ENCODE measurements at places on chromosomes 12 and 14.

DNA sequence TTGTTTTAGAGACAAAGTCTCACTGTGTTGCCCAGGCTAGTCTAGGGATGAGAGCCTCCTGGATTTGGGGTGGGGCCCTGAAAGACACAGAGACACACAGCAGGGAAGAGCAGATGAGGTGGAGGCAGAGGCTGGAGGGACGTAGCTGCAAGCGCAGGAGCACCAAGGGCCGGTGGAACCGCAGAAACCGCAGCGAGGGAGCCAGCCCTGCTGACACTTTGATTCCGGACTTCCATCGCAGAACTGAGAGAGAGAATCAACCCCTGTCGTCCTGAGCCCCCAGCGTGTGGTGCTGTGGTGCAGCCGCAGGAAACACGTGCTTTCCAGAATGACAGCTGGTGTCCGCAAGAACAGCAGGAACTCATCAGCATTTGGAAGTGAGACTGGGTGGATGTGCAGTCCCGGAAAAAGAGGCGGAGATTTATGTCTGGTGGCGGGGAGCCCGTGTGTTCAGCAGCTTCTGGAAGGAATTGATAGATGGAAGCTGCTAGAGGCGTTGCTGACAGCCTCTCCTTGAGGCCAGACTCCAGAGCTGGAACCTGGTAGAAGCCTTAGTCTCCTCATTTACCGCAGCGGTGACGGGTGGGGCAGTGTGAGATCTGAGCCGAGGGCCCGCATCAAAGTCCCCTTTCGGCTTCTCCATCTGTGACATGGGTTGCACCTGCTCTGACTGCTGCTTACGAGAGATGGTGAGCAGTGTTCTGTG is 21.9 kb upstream of the KLC1 start:
- DNase-seq: peak; percentile 88

GRCh38 chr14:66944872-66945271 is 244.4 kb upstream of the GARIN2 start:
- no peak for DNase-seq

GRCh38 chr14:104650981-104651875 is 38.2 kb upstream of the INF2 start:
- no peak for DNase-seq

DNA sequence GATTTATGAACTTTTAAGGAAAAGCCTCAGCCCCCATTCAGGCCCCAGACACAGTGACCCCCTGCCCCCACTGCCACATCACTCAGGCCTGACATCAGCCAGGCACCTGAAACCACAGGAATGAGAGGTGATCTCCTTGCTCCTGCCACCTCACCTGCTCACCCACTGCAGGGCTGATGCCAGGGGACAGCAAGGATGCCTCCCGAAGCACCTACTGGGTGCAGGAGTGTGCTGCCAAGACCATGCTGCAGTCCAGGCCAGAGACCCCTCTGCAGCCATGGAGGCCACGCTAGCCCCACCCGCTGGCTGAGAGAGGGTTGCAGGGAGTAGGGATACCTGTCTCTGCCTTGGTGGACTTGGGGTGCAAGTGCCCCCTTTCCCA is 18.6 kb upstream of the KRT7 start:
- no peak for DNase-seq

GRCh38 chr12:123813349-123813748 is 51.2 kb downstream of the DNAH10 start:
- no peak for DNase-seq

DNA sequence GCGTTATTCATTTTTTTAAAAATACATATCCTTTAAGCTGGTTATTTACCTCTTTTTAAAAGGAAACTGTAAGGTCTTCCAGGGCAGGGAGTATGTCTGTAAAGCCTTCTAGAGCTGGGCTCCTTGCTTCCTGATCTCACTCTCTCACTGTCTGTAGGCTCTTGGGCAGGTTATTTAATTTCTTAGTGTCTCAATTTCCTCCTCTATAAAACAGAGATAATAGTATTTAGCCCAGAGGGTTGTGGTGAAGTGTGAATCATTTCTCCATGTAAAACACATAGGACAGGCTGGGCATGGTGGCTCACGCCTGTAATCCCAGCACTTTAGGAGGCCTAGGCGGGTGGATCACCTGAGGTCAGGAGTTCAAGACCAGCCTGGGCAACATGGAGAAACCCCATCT is 25.9 kb upstream of the LTA4H start:
- no peak for DNase-seq

GRCh38 chr12:124917841-124918621 is 3.6 kb upstream of the UBC start:
- no peak for DNase-seq

GRCh38 chr12:76586764-76587395 is 27.3 kb upstream of the OSBPL8 start:
- DNase-seq: no peak

DNA sequence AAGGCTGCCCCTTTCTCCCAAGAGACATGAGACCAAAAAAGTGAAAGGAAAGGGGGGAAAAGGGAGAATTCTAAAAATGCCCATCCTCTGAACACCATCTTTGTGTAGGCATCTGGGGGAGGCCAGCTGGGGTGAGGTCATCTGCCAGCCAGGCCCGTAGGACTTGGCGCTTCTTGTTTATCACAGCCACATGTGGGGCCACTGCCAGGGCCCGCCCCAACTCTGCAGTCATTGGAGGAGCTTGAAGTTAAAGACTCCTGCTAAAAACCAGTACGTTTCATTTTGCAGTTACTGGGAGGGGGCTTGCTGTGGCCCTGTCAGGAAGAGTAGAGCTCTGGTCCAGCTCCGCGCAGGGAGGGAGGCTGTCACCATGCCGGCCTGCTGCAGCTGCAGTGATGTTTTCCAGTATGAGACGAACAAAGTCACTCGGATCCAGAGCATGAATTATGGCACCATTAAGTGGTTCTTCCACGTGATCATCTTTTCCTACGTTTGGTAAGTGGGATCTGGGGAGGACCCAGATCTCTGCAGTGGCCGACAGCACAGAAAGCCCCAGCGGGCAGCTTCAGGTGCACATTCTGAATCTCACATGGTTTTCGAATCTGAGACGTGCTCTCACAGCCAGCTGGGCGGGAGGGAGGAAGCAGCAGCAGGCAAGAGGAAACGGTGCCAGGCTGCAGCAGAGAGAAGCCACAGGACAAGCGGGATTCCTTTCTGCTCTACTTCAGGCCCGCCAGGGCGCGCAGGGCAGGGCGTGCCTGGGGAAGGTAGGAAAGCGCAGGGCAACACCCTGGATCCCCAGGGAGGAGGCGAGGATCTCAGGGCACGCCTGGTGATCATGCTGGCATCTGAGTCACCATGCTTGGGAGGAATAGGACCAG is at the start of gene P2RX7:
P2RX7 (plus strand) TSS at position 276 of the 881 bp plus-strand sequence; CDS start at position 371, 95 bp downstream.
- DNase-seq: no peak

DNA sequence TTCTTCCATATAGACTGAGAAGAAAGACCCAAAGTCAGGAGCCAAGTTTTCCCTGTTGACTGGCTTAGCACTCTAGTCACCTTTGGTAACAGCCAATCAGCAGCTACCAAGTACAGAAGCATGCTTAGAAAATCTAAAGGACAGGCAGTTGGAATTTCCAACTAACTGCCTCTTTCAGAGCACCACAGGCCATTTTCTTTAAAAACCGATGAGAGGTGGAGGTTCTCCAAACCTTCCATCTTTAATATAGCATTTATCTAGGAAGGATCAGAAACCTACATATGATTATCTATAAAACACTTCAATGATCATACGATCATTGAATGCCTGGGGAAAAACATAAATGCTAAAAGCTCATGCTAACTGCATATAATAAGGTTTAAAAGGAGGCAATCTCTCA is at the start of gene CATSPERB:
CATSPERB (minus strand) TSS at position 101 of the 400 bp plus-strand sequence. CDS start 2,607 bp downstream, outside the sequence.
- DNase-seq: no peak

DNA sequence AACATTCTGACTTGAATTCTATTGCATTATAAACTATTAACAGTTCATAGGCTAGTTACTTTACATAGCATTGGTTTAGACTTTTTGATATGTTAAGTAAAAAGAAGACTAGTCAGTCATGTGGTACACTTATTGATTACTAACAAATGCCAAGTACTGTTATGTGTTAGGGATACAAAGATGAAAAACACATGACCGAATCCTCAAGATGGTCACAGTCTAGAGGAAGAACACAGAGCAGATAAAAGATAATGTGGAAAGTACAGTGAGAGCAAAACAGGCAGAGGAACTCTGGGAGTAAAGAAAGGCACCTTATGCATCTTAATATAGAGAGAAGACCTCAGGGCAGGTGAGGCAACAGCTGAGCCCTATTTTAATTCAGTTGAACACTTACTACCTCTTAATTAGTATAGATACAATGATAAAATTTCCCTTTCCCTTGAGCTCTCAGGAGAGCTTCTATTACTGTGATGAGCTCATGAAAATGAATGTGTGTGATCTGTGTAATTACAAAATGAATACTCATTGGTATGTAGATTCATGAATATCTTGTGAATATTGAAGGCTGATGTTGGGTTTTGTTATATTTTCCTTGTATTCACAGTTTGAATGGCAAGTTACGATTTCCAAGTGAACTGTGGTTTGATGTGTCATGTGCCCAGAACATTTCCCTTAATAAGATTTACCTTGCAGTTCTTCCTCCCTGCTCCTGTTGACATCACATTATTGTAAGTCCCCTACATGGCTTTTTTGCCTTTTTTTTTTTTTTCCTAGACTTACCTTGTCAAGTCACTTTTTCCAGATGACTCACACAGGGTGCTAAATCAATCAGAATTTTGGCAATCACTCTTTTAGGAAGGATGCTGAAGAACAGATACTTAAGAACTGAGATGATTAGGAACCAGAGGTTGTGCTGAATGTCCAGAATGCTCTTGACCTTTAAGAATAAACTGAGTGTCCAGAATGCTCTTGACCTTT is 29.5 kb upstream of the MSRB3 start:
- no peak for DNase-seq

- no peak for DNase-seq
Observed at GRCh38 chr12:104055686-104056388, 5.8 kb upstream of the GLT8D2 start.

- no peak for DNase-seq
Observed at GRCh38 chr12:95446506-95446900, 27.4 kb upstream of the METAP2 start.

- DNase-seq: no peak
Observed at GRCh38 chr12:64672925-64673409, 62.7 kb downstream of the RASSF3 start.

- DNase-seq: no peak
Observed at GRCh38 chr14:77593501-77593961, 22.9 kb downstream of the SPTLC2 start.

DNA sequence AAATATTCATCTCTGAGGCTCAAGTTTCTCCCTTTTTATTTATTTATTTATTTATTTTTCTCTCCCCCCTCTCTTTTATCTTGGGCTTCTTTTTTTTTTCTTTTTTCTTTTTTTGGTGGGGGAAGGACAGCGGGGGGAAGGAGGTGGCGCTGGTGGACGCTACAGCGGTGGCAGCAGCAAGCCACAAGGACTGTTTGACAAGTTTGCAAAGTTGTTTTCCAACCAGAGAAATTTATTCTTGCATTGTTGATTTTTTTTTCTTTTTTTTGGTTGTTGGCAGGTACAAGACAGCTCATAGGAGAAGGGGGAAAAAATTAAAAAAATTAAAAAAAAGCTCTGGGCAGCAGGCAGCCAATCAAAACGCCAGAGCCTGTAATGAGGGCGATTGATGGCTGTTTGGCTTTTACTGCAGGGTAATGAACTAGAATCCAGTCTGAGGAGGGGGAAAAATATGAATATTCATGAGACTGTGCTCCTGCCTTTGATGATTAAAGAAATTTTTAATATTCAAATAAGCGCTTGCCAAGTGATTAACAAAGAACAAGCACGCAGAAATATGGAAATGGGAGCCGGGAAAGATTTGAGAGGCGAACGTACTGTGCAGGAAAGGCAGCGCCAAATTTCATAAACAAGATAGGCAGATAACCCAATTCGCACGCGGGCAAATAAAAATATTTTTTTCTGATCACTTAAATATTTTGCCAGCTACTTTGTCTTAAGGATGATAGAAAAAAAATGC is 36.2 kb downstream of the BCL11B start:
- DNase-seq: no peak

- DNase-seq: peak; percentile 82
Observed at GRCh38 chr14:104461676-104462449, 117.7 kb upstream of the C14orf180 start.

DNA sequence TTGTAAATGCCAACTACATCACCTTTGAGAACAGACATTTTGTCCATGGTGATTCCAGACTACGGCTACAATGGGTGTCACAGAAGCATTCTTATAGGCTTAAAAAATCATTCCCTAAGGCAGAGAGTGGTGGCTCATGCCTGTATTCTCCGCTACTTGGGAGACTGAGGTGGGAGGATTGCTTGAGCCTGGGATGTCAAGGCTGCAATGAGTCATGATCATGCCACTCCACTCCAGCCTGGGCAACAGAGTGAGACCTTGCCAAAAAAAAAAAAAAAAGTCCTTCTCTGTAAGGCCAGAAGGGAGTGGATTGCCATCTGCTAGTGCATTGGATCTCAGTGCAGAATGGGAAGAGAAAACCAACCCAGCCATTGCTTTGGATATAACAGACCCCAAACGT is 522.5 kb downstream of the VRK1 start:
- no peak for DNase-seq

GRCh38 chr14:85528080-85528896 is 1.7 kb upstream of the FLRT2 start:
- peak; percentile 84 for DNase-seq

- DNase-seq: no peak
Observed at GRCh38 chr12:79691511-79692248, 916 bp upstream of the PAWR start.

DNA sequence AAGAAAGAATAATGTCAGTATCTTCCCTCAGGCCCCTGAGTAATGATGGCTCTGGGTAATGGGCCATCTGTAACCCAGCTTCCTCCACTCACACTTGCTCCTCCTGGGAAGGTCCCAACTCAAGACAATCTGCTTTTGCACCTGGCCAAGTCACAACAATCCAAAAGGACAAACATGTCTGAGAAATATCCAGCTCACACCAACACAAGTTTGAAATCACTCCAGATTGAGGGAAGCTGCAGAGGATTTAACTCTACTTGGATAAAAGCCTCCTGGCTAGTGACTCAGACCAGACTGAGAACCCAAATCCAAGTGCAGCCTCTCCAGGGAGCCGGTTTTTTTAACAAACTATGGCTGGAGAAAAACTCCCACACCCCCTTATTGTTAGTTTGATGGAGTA is 34.2 kb downstream of the RTRAF start:
- no peak for DNase-seq

DNA sequence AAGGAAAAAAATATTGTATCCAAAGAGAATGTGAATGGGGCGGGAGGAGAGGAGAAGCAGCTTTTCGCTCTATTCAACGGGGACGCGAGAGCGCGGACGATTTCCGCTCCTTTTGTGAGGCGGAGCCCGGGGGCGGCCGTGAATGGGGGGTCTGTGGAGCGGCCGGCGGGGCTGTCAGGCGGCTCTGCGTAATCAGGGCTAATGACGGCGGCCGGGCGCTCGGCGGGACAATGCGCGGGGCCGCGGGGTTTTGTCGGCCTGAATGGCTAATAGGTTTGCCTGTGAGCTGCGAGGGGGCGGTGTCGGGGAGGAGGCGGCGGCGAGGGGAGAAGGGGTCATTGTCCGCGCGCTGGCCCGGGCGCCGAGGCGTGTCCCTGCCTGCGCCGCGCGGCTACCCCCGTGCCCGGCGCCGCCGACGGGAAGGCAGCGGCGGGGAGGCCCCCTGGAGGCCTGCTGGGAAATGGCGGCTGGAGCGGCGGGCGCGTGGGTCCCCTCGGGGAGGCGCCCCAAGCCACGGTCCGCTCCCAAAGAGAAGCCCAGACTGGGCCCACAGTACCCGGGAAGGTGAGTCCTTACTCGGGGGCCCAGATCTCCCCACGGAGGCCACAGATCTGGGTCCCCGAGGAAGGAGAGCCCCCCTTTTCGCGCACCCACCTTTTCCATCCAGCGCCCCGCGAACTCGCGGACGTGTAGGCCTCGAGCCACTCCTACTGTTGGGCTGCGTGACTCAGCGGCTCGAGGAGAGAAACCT is 6.0 kb downstream of the SIX6 start:
- DNase-seq: peak; percentile 85

GRCh38 chr14:77442196-77442595 is 15.2 kb downstream of the VIPAS39 start:
- no peak for DNase-seq

Measured in osteocyte (in vitro differentiated cells).